ENCODE measurements at places on chromosomes 1 and 21.

DNA sequence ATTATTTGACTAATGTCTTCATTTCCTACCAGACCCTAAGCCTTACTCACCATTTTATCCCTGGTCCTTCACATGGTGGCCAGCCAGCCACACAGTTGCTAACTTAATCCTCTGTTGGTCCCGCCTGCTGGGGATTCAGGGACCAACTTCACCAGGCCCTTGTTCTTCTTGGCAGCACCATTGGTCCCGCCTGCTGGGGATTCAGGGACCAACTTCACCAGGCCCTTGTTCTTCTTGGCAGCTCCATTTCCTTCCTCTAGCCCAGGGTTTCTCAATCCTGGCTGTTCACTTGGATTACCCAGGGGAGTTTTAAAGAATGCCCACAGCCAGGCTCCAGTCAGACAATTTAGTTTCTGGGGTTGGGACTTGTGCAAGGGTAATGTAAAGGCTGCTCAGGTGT is 233.1 kb upstream of the CSF3R start:
- no peak for DNase-seq

- no peak for DNase-seq
Observed at GRCh38 chr1:202010180-202011015, at the start of gene ELF3. Gene ELF3, plus strand, starts transcription at chr1:202010587. Its CDS starts 550 bp downstream, at chr1:202011137.

GRCh38 chr21:44524414-44525371 is 15.3 kb downstream of the KRTAP10-1 start:
- DNase-seq: no peak

- DNase-seq: no peak
Observed at GRCh38 chr1:24126018-24126671, 14.2 kb upstream of the MYOM3 start.
